ENCODE measurements at places on chromosomes 2 and 18.

- no peak for DNase-seq
- peaks cover 20% of the 10 kb centered on the region for H3K4me1 ChIP-seq
- no peak overlapping the region for H3K27ac ChIP-seq
- no peaks in the 10 kb centered on the region for H3K27me3 ChIP-seq
- H3K4me3 ChIP-seq, result no peak overlapping the region
Observed at GRCh38 chr18:59878644-59879043, 21.2 kb upstream of the PMAIP1 start.

DNA sequence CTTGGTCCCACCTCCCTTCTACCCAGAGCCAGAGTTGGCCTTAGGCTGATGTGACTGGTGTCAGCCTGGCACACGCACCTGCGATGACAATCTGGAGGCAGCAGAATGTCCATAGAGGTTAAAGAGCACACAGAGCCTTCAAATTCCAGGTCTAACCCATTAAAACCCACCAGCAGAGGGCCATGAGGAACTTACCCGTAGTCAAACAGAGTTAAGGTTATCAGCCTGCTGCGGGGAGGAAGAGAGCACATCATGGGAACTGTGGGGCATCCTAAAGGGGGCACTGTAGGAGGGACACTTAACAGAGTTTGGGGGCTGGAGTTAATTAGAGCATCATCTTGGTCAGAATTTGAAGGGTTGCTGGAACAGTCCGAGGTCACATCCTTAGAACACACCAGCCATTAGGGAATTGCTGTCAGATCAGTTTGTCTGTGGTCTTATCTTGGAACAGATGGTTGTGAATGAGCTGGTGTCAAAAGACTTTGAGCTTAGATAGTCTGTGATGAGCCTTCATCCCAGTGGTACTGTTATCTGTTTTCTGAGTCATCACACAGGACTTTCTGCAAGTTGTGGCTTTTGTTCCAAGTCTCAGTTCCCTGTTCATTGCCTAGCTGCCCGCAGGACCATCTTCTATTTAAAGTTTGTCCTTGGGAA, 248.6 kb downstream of the LOXHD1 start:
- H3K4me3 ChIP-seq, result no peak overlapping the region
- no peaks in the 10 kb centered on the region for H3K36me3 ChIP-seq
- peak; percentile 39 for DNase-seq
- H3K4me1 ChIP-seq, result no peaks in the 10 kb centered on the region
- peaks cover 41% of the 10 kb centered on the region for H3K27me3 ChIP-seq

GRCh38 chr2:212626371-212626918, 87.8 kb upstream of the ERBB4 start:
- no peaks in the 10 kb centered on the region for H3K36me3 ChIP-seq
- no peaks in the 10 kb centered on the region for H3K4me1 ChIP-seq
- DNase-seq, result no peak
- no peak overlapping the region for H3K4me3 ChIP-seq
- H3K27me3 ChIP-seq, result no peaks in the 10 kb centered on the region
- no peak overlapping the region for H3K27ac ChIP-seq

- peaks cover 46% of the 10 kb centered on the region for H3K27me3 ChIP-seq
- no peaks in the 10 kb centered on the region for H3K36me3 ChIP-seq
- no peak overlapping the region for H3K27ac ChIP-seq
- peaks cover 3% of the 10 kb centered on the region for H3K4me1 ChIP-seq
Observed at GRCh38 chr2:70956141-70956540, 20.4 kb downstream of the ATP6V1B1 start.

GRCh38 chr18:10017043-10017442, 103.2 kb downstream of the VAPA start:
- peaks cover 39% of the 10 kb centered on the region for H3K27me3 ChIP-seq
- H3K36me3 ChIP-seq, result no peaks in the 10 kb centered on the region

DNA sequence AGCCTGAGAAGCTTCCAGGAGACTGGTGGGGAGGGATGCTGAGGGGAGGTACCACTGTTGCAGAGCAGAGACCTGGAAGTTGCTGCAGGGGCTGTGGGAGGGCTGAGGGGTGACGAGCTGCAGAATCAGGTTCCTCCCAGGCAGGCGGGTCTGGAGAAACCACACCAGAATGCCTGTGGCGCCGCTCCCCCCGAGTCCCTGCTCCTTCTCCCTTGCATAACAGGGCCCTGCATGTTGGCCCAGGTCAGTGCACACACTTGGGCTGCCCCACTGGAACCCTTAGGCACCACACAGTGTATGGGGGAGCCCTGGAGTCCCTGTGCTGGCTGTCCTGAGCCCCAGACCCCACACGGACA, 60.4 kb downstream of the ARL4C start:
- no peak overlapping the region for H3K27ac ChIP-seq
- no peaks in the 10 kb centered on the region for H3K36me3 ChIP-seq
- no peak overlapping the region for H3K4me3 ChIP-seq
- H3K4me1 ChIP-seq, result no peaks in the 10 kb centered on the region

DNA sequence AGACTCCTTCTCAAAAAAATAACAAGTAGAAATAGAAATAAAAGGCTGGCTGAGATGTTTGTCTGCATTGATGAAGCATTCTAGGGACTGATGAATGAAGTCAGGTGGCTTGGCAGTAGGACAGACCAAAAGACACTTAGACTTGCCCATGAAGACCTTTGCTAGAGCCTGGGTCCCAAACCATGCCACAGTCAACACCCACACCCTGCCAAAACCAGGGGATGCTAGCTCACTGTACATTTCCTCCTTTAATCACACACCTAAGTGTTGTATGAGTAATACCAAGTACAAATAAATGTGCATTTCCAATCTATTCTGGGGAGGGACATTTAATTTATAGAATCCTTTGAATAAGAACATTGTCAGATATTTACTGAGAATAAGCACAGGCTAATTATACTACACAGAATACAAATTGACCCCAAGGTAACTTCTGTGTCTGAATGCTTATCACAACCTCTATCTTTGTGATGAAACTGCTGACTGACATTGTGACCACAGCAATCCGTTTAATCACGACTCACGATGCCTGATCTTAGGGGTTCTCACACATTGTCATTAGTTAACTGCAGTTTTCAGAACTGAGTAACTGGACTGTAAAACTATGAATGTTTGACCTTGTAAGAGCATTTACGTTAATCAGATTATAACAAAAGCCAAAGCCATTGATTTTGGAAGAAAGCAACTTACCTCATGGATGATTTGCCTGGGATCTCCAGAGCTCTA, 10.5 kb upstream of the NOL10 start:
- peaks cover 5% of the 10 kb centered on the region for H3K27me3 ChIP-seq
- no peak overlapping the region for H3K27ac ChIP-seq

- H3K4me3 ChIP-seq, result no peak overlapping the region
- no peak for DNase-seq
- no peaks in the 10 kb centered on the region for H3K4me1 ChIP-seq
- no peak overlapping the region for H3K27ac ChIP-seq
- H3K36me3 ChIP-seq, result no peaks in the 10 kb centered on the region
Observed at GRCh38 chr18:46338205-46338604, 234.0 kb downstream of the HAUS1 start.

DNA sequence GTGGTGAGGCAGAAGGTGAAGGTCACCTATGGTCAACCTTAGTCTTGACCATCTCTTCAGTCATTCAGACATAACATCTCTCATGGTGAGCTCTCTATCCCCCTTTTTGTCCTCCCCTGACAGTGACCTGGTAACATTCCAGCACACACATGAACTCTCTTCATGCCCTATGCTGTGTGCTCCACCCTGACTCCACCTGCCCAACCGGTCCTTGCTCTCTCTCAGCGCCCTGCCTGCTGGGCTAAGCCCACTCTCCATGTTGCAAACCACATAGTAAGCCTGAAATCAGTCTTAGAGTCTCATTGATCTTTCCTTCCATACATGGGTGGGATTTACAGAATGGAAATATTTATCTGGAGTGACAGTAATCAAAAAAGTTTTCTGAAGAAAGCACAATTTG, 52.8 kb downstream of the MARCO start:
- DNase-seq, result no peak
- no peaks in the 10 kb centered on the region for H3K36me3 ChIP-seq
- no peaks in the 10 kb centered on the region for H3K4me1 ChIP-seq
- H3K27me3 ChIP-seq, result no peaks in the 10 kb centered on the region

GRCh38 chr2:232540441-232541041, 1.0 kb downstream of the CHRNG start:
- DNase-seq, result no peak
- no peaks in the 10 kb centered on the region for H3K4me1 ChIP-seq
- H3K4me3 ChIP-seq, result no peak overlapping the region
- H3K36me3 ChIP-seq, result no peaks in the 10 kb centered on the region
- no peaks in the 10 kb centered on the region for H3K27me3 ChIP-seq
- H3K27ac ChIP-seq, result no peak overlapping the region

- peaks cover 21% of the 10 kb centered on the region for H3K27me3 ChIP-seq
- H3K27ac ChIP-seq, result no peak overlapping the region
- no peak overlapping the region for H3K4me3 ChIP-seq
- no peaks in the 10 kb centered on the region for H3K4me1 ChIP-seq
Observed at GRCh38 chr18:10190564-10190963, 263.9 kb upstream of the APCDD1 start.

DNA sequence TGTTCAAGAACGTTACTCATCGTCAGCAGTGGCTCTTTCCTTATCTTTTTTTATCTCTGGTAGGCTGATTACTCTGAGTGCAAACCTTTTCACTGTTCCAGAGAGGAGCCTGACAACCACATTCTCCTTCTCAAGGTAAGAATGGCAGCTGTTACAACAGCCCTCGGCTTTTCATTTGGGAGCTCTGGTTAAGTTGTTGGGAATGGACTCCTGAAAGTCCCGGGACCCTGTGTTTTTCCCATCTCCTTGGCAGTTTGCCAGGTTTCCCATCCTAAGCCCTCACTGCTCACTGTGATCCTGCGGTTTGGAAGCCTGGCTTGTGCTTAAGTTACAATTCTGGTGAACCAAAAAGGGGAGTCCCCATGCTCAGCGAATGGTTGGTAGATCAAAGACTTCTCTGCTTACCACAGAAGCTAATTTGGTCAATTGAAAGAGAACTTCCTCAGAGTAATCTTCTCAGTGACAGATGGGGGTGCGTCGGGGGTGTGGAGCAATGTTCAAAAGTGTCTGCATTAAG, 122.3 kb downstream of the LYPD6B start:
- H3K27me3 ChIP-seq, result no peaks in the 10 kb centered on the region
- no peak for DNase-seq
- no peaks in the 10 kb centered on the region for H3K36me3 ChIP-seq
- H3K4me1 ChIP-seq, result no peaks in the 10 kb centered on the region

DNA sequence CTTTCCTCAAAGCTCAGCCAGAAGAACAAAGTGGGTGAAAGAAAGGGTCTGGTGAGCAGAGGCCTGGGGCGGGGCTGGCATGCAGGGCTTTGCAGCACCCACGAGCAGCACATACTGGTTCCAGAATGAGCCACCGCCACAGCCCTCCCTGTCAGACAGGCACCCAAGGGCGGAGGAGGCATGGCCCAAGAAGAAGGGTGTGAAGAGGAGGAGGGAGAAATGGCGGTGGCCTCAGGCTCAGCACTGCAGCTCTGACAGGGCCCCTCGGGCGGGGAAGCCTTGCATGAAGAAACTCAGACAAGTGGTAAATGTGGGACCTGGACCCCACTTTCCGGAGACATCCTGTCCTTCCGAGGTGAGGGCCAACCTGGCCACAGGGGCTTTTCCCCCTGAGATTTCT, 15.7 kb downstream of the FAM228A start:
- H3K36me3 ChIP-seq, result no peaks in the 10 kb centered on the region
- H3K27ac ChIP-seq, result no peak overlapping the region
- DNase-seq, result no peak
- H3K4me1 ChIP-seq, result no peaks in the 10 kb centered on the region
- no peak overlapping the region for H3K4me3 ChIP-seq

GRCh38 chr2:66573821-66574233, 138.9 kb downstream of the MEIS1 start:
- H3K36me3 ChIP-seq, result no peaks in the 10 kb centered on the region
- peaks cover 26% of the 10 kb centered on the region for H3K27me3 ChIP-seq
- H3K27ac ChIP-seq, result no peak overlapping the region
- no peak overlapping the region for H3K4me3 ChIP-seq

DNA sequence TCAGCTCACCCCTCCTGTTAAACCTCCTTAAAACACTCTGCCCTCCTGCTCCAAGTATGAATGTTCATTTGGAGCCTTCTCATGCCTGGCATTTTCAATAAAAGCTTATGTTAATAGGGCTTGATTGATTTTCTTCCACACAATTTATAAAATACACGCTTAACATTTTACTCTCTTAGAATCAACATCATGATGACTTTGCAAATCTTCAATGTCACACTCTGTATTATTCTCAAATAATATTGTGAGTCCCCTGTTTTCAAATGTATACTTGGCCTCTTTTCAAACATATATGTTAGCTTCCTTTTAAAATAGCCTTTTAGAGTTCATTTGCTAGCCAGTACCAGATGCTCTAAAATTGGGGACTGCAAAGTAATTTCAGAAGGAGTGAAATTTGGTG, 520.3 kb downstream of the LRRTM4 start:
- H3K4me3 ChIP-seq, result no peak overlapping the region
- DNase-seq, result no peak

DNA sequence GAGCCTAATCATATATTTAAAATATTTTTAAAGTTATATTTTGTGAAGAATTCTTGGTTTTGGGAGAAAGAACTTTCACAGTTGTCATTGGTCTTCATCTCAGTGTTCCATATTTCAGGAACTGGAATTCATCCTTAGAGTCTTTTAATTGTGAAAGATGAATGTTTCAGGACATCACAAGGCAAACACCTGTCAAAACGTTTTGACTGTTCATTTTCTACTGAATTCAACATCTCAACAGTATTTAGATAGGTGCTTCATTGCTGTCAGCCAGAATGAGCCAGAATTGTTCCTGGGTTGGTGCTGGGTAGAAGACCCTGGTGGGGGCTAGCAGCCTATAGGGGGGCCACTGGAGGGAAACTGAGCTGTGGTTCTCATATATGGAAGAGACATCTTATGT, 255.1 kb upstream of the CXCR4 start:
- no peak for DNase-seq
- no peaks in the 10 kb centered on the region for H3K4me1 ChIP-seq
- H3K4me3 ChIP-seq, result no peak overlapping the region

DNA sequence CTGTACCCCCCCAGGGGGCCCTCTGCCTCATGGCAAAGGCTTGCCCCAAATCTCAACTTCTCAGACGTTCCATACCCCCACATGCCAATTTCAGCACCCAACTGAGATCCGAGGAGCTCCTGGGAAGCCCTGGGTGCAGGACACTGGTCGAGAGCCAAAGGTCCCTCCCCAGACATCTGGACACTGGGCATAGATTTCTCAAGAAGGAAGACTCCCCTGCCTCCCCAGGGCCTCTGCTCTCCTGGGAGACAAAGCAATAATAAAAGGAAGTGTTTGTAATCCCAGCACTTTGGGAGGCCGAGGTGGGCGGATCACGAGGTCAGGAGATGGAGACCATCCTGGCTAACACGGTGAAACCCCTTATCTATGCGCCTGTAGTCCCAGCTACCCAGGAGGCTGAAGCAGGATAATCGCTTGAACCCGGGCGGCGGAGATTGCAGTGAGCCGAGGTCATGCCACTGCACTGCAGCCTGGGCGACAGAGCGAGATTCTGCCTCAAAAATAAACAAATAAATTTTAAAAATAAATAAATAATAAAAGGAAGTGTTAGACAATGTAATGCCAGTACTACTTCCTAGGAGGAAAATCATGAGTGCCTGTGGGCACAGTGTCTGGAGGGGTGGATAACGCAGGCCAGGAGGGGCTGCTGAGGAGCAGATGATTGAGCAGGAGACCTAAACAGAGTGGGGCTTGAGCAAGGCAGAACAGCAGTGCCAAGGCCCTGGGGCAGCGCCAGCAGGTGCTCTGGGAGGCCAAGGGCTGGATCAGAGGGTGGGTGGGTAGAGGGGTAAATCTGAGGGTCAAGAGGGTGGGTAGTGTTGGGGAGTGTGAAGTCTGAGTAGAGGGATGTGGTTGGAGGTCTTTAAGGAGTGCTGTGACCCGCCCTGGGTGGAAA, 4.0 kb downstream of the ALPP start:
- no peak for DNase-seq
- H3K36me3 ChIP-seq, result no peaks in the 10 kb centered on the region
- H3K27me3 ChIP-seq, result peaks cover 4% of the 10 kb centered on the region
- H3K4me1 ChIP-seq, result no peaks in the 10 kb centered on the region

GRCh38 chr2:191316246-191316994, 71.2 kb downstream of the MYO1B start:
- no peak for DNase-seq
- H3K27ac ChIP-seq, result no peak overlapping the region
- no peaks in the 10 kb centered on the region for H3K36me3 ChIP-seq
